ENCODE measurements at places on chromosomes 1 and 21.

GRCh38 chr1:180912801-180913565, at the start of gene KIAA1614:
Gene KIAA1614, plus strand, starts transcription at chr1:180912897. Its CDS starts 347 bp downstream, at chr1:180913244.
- no peak for DNase-seq

- no peak for DNase-seq
Observed at GRCh38 chr1:110280804-110281203, 58.4 kb upstream of the RBM15 start.

- no peak for DNase-seq
Observed at GRCh38 chr1:7100479-7100878, 315.2 kb downstream of the CAMTA1 start.

DNA sequence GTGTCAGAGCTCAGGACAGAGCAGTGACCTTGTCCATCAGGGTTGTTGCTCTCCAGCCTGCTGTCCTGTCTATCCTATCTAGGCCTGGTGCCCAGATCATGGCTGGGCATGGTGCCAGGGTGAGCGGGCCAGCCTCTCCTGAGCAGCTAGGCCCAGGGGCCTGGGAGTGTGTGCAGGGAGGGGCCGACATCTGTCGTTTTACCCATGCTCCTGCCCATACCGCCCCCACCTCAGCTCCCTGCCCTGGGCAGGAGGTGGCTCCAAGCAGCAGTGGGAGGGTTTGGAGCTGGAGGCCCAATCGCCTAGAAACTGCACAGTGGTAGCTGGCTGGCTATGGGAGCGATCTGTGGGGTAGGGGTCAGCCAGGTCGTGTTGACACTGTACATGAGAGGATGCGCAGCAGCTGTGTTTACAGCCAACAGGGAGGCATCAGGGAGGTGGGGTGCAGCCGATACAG, 6.5 kb downstream of the INSRR start:
- DNase-seq = no peak

DNA sequence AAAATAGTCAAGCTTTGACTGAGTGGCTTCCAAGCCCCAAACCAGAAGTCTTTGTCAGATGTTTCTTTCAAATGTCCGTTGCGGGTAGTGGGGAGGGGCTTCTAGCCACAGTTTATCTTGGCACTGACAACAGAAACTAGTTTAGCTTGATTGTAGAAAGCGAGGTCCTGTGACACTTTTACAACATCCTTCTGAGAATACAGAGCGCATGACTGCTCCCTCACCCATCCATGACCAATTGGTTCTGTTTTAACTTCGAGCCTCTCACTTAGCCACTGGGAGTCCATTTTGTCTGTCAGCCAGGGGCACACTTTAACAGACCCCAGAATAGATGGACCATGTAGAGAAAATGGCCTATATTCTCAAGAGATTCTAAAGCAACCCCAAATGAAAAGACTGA, 199.2 kb upstream of the ST6GALNAC5 start:
- no peak for DNase-seq

- no peak for DNase-seq
Observed at GRCh38 chr1:245546875-245547274, 392.1 kb downstream of the KIF26B start.

DNA sequence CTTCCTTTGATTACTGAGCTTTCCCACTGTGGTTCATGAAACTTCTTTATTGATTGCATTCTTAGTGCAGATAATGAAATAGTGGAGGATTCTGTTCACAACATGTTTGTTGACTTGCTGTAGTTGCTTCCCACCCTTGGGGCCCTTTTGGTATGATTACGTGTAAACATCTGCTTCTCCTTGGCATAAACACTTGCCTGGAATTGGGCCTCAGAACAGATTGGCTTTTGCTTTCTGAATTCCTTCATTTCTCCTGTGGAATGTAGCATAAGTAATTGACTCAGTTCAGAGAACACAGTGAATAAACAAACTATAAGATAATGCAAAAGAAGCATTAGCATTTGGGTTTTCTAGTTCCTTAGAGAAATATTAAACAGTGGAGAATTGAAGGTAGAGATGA, 59.5 kb upstream of the LAMC2 start:
- DNase-seq = no peak

- DNase-seq = no peak
Observed at GRCh38 chr1:42682739-42683531, 717 bp downstream of the YBX1 start.

GRCh38 chr1:1163538-1164070, 10.1 kb upstream of the TTLL10 start:
- no peak for DNase-seq

DNA sequence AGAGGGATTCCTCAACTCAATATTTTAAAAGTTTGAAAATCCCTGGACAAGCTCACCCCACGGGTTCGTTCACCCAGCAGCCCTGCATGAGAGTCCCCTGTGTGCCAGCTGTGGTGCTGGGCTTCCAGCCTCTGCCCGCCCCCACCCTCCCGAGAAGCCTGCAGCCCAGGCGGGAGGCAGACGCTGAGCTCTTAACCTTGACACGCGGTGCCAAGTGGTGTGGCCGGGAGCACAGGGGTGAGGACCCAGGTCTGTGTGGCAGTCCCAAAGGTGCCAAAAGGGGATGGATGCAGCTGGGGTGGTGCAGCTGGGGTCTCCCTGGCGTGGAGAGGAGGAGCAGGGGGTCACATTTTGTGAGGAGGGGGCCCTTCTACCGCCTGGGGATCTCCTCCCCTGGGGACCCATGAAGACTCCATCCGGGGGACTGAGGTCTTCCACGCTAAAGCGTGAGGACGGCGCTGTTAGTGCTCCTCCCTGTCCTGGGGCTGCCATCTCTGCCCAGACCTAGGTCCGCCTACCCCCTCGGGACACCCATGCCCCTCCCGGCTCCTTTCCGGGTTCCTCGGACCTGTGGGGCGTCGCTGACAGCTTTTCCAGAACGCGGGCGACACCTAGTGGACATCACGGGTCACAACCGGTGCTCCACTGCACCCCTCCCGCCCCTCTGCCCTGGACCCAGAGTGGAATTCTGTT, 12.9 kb downstream of the PLA2G2F start:
- peak; percentile 64 for DNase-seq

- DNase-seq = no peak
Observed at GRCh38 chr1:212987702-212988322, 27.9 kb downstream of the ANGEL2 start.

DNA sequence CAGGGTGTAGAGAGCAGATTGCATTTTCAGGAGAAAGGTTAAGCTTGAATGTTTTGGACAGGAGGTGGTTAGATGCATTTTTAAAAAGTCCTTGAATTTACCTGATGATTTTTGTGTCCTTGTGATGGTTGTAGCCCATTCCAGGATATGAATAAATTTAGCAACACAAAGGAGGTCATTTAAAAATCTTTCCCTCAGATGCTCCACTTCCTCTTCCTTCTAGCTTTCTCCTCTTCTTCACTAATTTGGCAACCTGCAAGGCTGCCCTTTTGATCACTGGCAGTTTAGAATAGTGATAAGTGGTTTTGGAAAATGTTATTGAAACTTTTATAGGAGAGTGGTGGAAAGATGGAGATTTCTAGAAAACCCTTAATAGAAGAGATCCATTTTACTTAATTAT, 124.0 kb downstream of the LMO4 start:
- DNase-seq = no peak

DNA sequence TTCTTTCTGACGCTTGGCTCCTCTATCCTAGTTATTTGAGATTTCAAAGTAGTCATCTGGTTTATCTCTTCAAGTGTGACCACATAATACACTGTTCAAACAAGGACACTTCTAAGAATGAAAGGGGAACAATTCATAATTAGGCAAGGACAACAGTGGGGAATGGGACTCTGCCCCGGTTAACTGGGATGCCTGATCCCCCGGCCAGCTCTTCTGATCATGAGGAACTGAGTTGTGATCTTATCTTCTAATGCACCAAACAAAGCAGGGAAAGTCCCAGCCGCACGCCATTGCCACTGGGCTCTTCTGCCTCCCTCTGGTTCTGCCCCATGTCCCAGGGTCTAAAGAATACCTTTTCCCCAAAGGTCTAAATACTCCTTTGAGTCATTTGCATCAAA, 158.2 kb upstream of the IRF2BP2 start:
- DNase-seq = no peak

DNA sequence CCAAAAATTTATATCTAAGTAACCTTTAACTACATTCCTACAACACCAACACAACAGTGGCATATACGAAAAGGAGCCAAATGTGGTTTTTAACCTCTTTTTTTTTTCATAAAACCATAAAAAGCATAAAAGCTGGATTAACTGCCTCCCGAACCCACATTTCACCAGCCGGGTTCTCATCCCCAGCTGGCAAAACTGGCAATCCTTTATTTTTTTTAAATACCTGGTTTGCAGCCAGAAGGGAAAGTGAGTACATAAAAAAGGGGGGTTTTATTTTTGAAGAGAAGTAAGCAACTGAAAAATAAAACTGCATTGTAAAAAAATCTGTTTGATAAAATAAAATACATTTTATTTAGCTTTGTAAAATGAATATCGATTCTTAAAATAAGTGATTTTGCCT, 295.4 kb downstream of the AKT3 start:
- DNase-seq = no peak

- DNase-seq = no peak
Observed at GRCh38 chr1:147246910-147247655, 4.6 kb downstream of the CHD1L start.

DNA sequence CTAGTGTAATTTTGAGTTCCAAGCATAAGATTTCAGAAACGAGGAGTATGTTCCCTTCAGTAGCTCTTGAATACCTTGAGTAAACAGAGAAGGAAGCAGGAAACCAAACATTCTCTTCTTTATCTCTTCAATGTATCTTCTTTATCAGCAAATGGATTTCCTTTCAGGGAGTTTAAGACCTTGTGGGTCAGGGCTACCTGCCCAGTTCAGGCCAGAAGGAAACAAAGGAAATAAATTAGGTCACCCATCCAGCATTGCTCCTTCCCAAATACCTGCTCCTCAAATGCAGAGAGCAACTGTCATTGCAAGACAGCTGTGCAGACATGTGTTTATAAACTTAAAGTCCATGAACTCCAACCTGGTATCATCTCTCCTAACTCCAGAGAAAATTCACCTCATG, 130.1 kb upstream of the SOD1 start:
- DNase-seq = no peak

DNA sequence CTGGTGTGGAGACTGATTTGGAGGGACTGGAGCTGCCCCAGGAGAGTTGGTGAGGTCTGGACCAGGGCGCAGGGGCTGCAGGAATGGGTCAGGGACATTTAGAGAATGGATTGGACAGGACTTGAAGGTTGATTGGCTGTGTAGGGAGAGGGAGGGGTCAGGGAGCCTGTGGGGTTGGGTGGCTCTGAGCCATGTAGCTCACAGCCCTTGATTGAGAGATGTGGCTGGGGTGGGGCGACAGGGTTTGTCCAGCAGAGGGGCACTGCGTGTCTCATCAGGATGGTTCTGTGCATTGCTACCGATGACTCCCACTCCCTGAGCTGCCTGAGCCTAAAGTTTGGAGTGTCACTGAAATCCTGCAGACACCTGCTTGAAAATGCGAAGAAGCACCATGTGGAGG, 12.1 kb downstream of the AZIN2 start:
- no peak for DNase-seq

- DNase-seq = no peak
Observed at GRCh38 chr1:44609412-44609767, 64.9 kb downstream of the TMEM53 start.

GRCh38 chr1:11156441-11156840, 32.7 kb upstream of the ANGPTL7 start:
- no peak for DNase-seq

GRCh38 chr1:232305050-232305449, 324.9 kb downstream of the SIPA1L2 start:
- no peak for DNase-seq

DNA sequence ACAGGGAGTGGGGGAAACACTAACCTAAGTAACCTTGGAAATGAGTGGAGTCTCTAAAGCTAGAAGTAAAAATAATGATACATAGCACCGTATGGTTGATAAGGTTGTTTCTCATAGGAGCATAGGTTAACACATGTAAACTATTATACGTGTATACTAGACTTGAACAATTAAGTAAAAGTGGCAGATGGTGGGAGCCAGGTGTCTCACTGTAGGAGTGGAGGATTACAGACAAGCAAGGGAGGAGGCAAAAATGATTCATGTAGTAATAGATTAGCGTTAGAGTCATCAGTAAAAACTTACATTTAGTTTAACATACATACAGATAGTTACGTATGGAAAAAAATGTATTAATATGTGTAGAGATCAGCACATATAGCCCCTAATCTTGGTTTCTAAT, 138.4 kb upstream of the DSCAM start:
- DNase-seq = no peak

GRCh38 chr1:226427131-226427530, 19.2 kb upstream of the PARP1 start:
- no peak for DNase-seq

DNA sequence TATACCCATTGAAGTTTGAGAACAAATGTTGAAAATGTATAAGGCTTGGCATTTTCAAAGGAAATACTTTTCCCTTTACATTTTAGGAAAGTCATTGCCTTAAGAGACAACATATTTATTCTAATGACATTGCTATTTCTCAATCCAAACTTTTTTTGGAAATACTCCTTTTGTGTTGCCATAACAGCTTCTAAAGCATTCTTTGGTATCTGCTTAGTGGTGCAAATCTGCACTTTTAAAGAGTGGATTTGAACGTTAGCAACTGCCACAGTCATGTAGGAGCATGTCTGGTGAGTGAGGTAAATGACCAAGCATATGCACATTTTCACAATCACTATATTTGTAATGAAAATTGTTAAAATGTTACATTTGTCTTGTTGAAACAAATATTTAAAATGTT, 124.4 kb upstream of the GORAB start:
- DNase-seq = no peak

- DNase-seq = no peak
Observed at GRCh38 chr1:3236955-3237354, 168.0 kb downstream of the PRDM16 start.

DNA sequence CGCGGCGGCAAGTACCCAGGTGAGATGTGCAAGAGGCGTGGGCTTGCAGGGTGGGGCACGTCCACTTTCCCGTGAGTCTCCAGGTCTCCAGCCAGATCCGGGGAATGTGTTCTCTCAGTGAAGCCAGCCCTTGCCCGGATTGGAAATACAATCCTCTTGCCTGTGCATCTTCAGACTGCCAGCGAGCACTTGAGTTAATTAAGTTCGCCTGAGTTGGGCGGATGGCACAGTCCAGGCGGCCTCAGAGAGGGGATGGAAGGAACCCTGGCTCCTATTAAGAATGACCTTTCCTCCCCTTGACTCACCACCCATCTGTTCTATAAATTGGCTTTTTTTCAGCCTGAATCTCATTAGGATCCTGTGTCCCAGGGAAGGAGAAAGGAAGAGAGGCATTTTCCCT, 33.3 kb upstream of the CNTN2 start:
- no peak for DNase-seq

DNA sequence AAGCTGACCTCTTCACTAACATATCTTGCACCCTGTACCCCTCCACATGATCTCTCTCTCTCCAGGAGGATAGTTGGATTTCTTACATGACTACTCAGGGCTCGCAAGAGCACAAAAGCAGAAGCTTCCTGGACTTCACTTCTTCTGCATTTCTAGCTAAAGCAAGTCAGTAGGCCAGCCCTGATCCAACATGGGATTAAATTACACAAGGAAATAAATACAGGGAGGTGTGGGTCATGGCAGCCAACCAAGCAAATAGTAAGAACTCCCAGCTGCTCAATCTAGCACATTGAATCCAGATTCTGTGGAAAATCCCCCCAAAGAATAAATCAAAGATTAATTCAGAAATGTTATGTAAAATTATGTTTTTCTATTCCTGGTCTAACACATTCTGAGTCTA, 33.3 kb downstream of the KLHDC7A start:
- no peak for DNase-seq
